ENCODE measurements at places on chromosomes 7 and 10. TPM values are rescaled to one million over a fixed set of nuclear protein-coding genes. Genes with fewer than 3 reads are reported as not detected.

Gene VGF
- total RNA-seq: not detected

Gene SPDYE2B
- total RNA-seq: not detected

Gene CYP2C19
- 0.52 TPM for total RNA-seq

- H3K4me3 ChIP-seq: no peak overlapping the region
- H3K27ac ChIP-seq: no peak overlapping the region
- peak; percentile 44 for DNase-seq
- H3K36me3 ChIP-seq: peaks cover 10% of the 10 kb centered on the region
- no peaks in the 10 kb centered on the region for H3K4me1 ChIP-seq
Observed at GRCh38 chr7:90412458-90413184, 9.4 kb downstream of the CLDN12 start.

DNA sequence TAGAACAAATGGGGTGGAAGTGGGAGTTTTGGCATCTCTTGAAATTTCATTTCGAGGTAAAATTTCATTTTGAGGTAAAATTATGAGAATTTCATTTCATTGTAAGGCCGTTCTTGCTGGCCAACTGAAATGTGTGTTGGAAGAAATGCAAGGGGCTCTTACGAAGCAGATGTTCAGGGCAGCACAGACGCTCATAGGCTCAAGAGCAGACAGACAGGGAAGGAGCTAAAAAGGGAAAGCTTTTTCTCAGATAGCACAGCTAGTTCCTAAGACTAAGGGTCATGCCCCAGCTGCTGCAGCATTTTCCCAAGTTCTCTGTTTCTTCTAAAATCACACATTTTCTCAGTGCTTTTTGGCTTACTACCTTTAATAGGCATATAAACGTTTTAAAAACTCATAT, 65.1 kb upstream of the SFMBT2 start:
- no peaks in the 10 kb centered on the region for H3K27me3 ChIP-seq
- no peak for DNase-seq
- no peaks in the 10 kb centered on the region for H3K36me3 ChIP-seq
- peaks cover 38% of the 10 kb centered on the region for H3K4me1 ChIP-seq

GRCh38 chr7:1046722-1047679, 2.7 kb downstream of the GPR146 start:
- H3K27ac ChIP-seq: no peak overlapping the region
- DNase-seq: peak; percentile 48
- H3K4me3 ChIP-seq: no peak overlapping the region
- H3K36me3 ChIP-seq: no peaks in the 10 kb centered on the region
- no peaks in the 10 kb centered on the region for H3K27me3 ChIP-seq

GRCh38 chr10:44906486-44906885, 4.7 kb upstream of the TMEM72 start:
- H3K27me3 ChIP-seq: peaks cover 7% of the 10 kb centered on the region
- H3K36me3 ChIP-seq: no peaks in the 10 kb centered on the region
- no peak for DNase-seq
- H3K4me1 ChIP-seq: no peaks in the 10 kb centered on the region

DNA sequence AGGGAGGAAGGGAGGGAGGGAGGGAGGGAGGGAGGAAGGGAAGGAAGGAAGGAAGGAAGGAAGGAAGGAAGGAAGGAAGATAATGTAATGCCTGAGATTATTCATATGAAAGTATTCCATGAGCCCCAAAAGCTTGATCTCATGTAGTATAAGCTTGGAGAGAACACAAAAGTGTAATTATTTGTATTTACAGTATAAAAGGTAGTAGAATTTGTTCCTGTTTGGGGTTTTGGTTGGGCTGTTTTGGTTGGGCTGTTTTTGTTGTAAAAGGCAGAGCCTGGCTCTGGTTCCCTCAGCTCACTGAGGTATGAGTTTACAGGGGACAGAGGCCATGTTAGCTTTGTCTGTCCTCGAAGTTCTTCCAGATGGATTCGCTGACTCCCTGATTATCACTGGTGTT, 45.3 kb upstream of the EBLN1 start:
- no peaks in the 10 kb centered on the region for H3K36me3 ChIP-seq
- no peak overlapping the region for H3K4me3 ChIP-seq
- H3K27me3 ChIP-seq: peaks cover 8% of the 10 kb centered on the region
- no peak for DNase-seq

GRCh38 chr10:73816917-73817729, 5.7 kb upstream of the NDST2 start:
- DNase-seq: no peak
- no peak overlapping the region for H3K4me3 ChIP-seq
- no peak overlapping the region for H3K27ac ChIP-seq
- H3K27me3 ChIP-seq: no peaks in the 10 kb centered on the region
- H3K4me1 ChIP-seq: peaks cover 2% of the 10 kb centered on the region

GRCh38 chr10:75978213-75978612, 546.8 kb downstream of the LRMDA start:
- no peaks in the 10 kb centered on the region for H3K27me3 ChIP-seq
- H3K4me1 ChIP-seq: no peaks in the 10 kb centered on the region
- H3K36me3 ChIP-seq: no peaks in the 10 kb centered on the region
- no peak for DNase-seq

Measured in activated CD4-positive, alpha-beta memory T cell treated with anti-CD3 and anti-CD28 coated beads for 36 hours (primary cell).